ENCODE measurements at places on chromosomes 3 and 15. TPM values are rescaled to one million over a fixed set of nuclear protein-coding genes. Genes with fewer than 3 reads are reported as not detected.

TRNT1 gene
- 29.6 TPM for total RNA-seq

RARRES1 gene
- not detected for total RNA-seq

AGTR1 gene
- not detected for total RNA-seq

CLDN1 gene
- total RNA-seq = 7.3 TPM

CEP19 gene
- total RNA-seq = 2.5 TPM

SLC2A2 gene
- not detected for total RNA-seq

KNG1 gene
- total RNA-seq = not detected

PPP1R14D gene
- not detected for total RNA-seq

ACSBG1 gene
- not detected for total RNA-seq

IDH3A gene
- total RNA-seq = 74.2 TPM

SEMA5B gene
- not detected for total RNA-seq

KBTBD13 gene
- not detected for total RNA-seq

DNA sequence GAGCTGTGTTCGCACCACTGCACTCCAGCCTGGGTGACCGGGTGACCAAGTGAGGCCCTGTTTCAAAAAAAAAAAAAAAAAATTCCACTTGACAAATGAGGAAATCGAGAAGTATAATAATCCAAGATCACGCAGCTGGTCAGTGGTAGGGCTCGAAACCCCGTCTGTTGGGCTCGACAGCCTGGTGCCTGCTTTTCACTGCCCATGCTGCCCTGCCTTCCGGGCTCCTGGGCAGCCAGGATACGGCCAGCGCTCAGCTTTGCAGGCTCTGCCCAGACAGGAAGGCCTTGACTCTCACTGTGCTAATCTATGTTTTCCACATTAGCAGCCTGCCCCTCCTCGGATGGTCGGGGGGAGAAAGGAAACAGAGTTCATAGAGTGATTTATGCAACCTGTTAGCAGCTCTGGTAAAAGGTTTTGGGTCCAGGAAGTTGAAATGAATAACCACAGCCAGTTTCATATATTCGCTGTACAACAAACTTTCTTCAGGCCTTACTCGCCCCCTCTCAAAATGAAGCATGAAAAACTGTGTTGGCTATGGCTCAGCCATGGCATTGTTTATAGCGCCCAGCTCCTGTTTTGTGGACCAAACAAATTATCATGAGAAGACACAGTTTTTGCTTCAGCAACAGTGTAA lies 108.8 kb downstream of the XXYLT1 start:
- DNase-seq = no peak

DNA sequence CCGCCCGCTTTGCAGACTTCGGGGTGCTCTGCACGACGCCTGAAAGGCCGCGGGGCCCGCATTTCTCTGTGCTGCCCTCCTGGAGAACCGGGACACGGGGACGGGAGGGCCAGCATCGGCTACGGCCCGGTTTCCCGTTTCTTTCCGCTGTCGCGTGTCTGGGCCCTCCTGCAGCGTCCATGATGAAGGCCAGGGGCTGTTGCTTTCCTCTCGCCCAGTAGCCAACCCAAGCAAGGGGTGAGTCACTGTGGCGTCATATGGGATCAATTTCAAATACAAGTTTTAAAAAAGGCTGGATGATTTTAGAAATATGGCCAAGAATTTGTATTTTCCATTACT lies 435 bp downstream of the SLC35G2 start:
- peak; percentile 85 for DNase-seq

- peak; percentile 7 for DNase-seq
Observed at GRCh38 chr3:110971010-110971601, 100.5 kb upstream of the NECTIN3 start.

DNA sequence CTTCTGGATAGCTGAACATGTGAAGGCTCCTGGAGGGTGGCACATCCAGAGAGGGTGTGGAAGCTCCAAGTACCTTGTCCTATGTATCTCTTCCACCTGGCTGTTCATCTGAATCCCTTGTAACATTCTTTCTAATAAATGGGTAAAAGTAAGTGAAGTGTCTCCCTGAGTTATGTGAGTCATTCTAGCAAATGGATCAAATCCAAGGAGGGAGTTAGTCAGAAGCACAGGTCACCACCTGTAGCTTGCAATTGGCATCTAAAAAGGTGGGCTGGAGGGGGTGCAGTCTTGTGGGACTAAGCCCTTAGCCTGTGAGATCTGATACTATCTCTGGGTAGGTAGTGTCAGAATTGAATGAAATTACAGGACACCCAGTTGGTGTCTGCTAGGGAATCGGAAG lies 71.0 kb downstream of the WWTR1 start:
- DNase-seq = peak; percentile 68

DNA sequence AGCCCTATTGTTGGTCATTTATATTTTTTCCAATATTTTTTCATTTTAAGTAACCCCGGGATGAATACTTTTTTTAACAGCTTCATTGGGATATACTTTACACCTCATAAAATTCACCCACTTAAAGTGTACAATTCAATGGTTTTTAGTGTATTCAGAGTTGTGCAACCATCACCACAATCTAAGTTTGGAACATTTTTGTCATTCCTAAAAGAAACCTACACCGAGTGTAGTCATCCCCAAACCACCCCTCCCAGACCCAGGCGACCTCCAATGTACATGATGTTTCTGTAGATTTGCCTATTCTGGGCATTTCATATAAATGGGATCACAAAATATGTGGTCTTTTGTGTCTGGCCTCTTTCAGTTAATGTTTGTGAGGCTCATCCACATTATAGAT lies 118.3 kb upstream of the FRMD4B start:
- DNase-seq = peak; percentile 28

DNA sequence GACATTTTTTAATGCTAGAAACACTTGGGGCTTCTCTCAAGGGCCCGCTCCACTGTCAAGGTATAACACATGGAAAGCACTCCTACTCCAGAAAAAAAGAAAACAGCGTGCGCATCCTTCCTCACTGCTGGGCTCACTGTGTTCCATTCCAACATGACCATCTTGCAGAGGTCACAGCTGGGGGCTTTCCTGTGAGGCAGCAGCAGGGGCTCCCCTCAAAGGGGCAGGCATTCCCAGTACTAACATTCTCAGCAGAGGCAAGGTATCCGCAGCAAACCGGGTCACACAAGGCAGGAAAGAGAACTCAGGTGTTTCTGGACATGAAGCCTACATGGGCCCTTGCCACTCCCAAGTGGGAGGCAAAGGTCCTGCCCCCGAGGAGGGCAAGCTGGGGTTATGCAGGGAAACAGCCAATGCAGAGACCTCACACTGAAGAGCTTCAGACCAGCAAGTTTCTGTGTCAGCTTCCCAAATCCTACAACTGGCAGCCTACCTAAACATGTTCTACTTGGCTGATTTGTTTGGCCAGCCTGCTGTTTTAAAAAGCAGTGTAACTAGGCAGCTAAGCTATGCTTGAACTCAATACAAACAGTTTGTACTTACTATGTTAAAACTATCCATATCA lies 6.4 kb downstream of the BDH1 start:
- no peak for DNase-seq

DNA sequence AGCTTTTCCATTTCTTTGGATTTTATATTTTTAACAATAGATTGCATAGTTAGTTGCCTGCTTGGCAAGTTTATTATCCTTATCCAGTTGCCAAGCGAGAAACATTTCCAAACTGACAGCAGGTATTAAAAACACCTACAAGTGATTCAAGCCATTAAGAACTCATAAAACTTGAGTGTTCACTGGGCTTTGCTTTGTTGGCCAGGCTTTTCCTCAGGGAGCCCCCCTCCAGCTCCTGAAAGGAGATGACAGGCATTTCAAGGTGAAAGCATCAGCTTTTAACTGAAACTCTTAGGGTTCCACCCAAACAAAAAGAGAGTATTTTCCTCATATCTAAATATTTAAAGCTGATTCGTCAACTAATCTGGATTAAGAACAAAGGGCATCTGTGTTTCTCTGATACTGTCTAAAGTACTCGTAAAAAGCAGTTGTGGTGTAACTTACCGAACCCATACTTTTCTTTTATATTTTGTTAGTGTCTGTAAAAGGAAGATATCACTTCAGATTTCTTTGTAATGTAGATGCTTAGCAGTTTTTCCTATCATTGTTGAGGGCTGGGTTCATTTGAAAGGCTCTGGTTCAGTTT lies 363.4 kb downstream of the OTOL1 start:
- DNase-seq = no peak

GRCh38 chr15:68495221-68495950 lies 63.4 kb upstream of the ITGA11 start:
- DNase-seq = no peak

GRCh38 chr3:163462446-163462845 lies 1615.8 kb downstream of the SI start:
- no peak for DNase-seq

DNA sequence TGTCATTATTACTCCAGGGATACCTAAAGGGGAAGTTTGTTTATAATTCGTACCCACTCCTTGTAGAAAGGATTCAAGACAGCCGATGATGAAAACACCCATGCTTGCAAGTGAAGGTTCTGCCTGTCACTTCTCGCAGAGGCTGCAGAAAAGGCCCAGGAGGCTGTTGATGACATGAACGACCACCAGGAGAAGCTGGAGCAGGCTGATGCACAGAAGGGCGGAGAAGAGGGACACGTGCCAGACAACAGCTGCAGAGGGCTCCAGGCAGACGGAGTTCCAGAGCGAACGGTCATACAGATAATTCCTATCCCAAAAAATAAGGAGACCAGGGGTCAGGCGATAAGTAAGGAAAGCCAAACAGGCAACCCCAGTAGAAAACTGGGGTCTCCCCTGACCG lies 5.7 kb upstream of the DYNLT2B start:
- no peak for DNase-seq

DNA sequence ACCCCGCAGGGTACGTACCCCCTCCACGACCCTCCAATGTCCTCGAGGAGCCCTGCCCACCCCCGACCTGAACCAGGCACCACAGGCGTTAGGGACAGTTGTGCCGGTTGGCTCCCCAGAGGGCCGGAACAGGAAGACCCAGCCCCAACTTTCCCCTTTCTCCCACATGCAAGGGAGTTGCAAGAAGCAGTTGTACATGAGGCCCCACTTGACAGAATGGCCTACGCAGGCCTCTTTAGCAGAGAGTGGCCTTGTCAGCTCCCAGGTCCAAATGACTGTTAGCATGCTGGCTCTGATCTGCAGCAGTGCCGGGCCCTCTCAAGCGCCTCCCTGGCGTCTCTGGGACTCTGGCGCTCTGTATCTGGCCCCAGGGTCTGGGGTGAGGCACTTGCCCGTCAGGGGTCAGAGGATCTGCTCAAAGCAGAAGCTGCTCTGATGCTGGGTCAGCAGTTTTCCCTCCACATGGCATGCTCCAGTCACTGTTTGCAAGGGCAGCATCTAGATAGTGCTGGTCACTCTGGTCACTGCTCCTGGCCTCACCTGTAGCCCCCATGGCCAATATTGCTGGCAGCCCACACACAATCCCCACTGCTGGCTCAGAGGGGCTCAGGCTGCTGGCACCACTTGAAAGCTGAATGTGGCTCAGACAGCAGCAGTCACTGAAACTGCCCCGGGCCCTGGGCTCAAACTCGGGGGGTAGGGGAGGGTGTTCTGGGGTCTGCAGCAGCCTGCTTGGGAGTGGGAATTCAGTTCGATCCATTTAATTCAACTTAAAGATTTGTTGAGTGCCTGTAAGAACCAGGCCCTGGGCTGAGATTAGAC lies 254.5 kb downstream of the FAM43A start:
- DNase-seq = no peak

- DNase-seq = peak; percentile 69
Observed at GRCh38 chr15:58438956-58439355, 7.2 kb downstream of the LIPC start.

GRCh38 chr3:73557986-73558726 lies 66.6 kb downstream of the PDZRN3 start:
- DNase-seq = peak; percentile 5

- no peak for DNase-seq
Observed at GRCh38 chr3:182413061-182413460, 380.2 kb upstream of the ATP11B start.

DNA sequence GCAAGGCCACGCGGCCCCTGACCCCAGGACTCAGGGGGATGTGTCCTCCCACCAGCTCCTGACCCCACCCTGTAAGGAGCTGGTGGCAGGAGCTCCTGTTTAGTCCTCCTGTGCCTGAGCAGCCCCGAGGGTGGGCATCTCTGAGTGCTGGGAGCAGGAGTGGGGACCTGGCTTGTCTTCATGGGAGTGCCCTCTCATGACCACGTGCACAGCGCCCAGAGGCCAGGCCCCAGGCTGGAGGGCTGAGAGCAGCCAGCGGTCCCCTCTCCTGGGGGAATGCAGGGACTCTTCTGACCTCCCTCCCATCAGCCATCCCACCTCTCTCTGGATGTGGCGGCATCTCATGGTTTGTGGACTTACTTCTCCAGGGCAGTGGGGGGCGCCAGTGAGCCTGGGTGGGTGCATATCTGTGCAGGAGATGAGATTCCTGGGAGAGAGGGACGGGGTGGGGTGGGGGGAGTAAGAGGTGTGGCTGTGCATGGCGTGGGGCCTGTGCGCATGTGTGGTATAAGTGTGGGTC lies 205.6 kb downstream of the TBC1D2B start:
- DNase-seq = no peak

- no peak for DNase-seq
Observed at GRCh38 chr3:140599009-140599408, 78.9 kb upstream of the TRIM42 start.

DNA sequence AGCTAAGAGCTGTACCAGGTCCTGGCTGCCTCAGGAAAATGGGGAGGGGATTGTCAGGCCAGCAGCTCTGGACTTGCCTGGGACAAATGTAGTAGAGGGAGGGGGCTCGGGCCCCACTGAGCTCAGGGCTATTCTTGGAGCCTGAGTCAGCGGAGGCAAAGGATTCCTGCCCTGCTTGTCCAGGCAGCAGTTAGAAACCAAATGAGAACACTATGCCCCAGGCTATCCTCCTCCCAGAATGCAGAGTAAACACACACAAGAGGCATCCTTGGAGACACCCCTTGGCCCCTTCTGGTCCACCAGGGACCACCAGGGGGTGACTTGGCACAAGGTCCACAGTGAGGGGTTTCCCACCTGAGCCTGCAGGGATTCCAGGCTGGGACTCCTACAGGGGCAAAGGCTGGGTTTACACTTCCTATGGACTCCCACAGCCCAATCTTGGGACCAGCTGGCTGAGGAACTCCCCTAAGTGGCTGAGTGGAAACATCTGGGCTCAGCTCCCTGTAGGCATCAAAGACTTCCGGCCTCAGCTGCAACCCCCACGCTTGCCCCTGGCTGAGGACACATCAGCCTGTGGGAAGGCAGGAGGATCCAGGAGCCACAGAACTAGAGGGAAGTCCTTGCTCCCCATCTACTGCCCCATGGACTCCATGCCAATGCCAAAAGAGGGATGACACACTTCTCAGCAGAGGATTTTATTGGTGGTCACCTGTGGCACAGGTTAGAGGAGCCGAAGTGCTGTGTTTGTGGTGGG lies 3.4 kb upstream of the COL7A1 start:
- DNase-seq = peak; percentile 94

GRCh38 chr3:53885239-53885638 lies 3.3 kb upstream of the ACTR8 start:
- DNase-seq = peak; percentile 13

GRCh38 chr3:126490619-126491018 lies 14.9 kb upstream of the ZXDC start:
- DNase-seq = no peak

GRCh38 chr15:77784361-77785292 lies 151.9 kb upstream of the LINGO1 start:
- DNase-seq = peak; percentile 42

GRCh38 chr3:106176734-106177133 lies 307.9 kb upstream of the CBLB start:
- no peak for DNase-seq

- no peak for DNase-seq
Observed at GRCh38 chr3:138355071-138355470, 6.7 kb downstream of the MRAS start.

GRCh38 chr3:177906578-177907229 lies 629.5 kb upstream of the KCNMB2 start:
- DNase-seq = no peak

Measured in Daoy (cell line).